ENCODE measurements at places on chromosomes 12 and 14. TPM values are rescaled to one million over a fixed set of nuclear protein-coding genes. Genes with fewer than 3 reads are reported as not detected.

GRCh38 chr14:104875811-104876210, 10.7 kb downstream of the CEP170B start:
- ATAC-seq: no peak

Gene AKAP3
- 1.7 TPM for total RNA-seq

Gene GUCY2C
- not detected for total RNA-seq

Gene RD3L
- total RNA-seq: not detected

Measured in activated T-helper 17 cell treated with anti-CD3 and anti-CD28 coated beads, Interleukin-2, amount 50 U/mL, for 72 hours (primary cell).